ENCODE measurements at places on chromosomes 6 and 20. TPM values are rescaled to one million over a fixed set of nuclear protein-coding genes. Genes with fewer than 3 reads are reported as not detected.

TMEM239 gene
- not detected for total RNA-seq

POPDC3 gene
- not detected for total RNA-seq

GRCh38 chr20:5181958-5182357 is 55.1 kb downstream of the CDS2 start:
- peaks cover 5% of the 10 kb centered on the region for H3K36me3 ChIP-seq
- H3K27me3 ChIP-seq: no peaks in the 10 kb centered on the region
- DNase-seq: no peak
- peak overlapping the region; percentile 23 for H3K27ac ChIP-seq

GRCh38 chr6:54846243-54846856 is at the start of gene FAM83B:
FAM83B (plus strand) TSS chr6:54846771; CDS start chr6:54870247, 23,476 bp downstream.
- no peaks in the 10 kb centered on the region for H3K4me1 ChIP-seq
- H3K27ac ChIP-seq: peak within 1 kb of the TSS; percentile 87
- H3K27me3 ChIP-seq: peaks cover 14% of the 10 kb centered on the region

DNA sequence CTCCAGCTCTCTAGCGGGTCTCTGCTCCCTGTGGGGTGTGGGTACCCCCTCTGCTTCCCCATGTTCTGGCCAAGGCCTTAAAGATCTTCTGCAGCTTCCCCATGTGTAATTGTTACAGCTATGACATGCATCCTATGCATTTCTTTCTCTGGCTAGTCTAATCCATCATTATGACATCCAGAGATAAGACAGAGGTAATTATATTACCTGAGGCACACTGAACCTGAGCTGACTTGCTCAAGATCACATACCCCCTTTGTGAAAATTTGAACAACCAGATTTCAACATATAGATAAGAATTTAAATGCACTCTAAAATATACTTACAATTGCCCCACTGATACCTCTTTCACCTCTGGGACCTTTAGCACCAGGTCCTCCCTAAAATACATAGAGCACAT is 102.4 kb downstream of the COL12A1 start:
- H3K36me3 ChIP-seq: peaks cover 4% of the 10 kb centered on the region
- H3K27me3 ChIP-seq: no peaks in the 10 kb centered on the region
- H3K4me1 ChIP-seq: peaks cover 7% of the 10 kb centered on the region
- DNase-seq: no peak
- no peak overlapping the region for H3K27ac ChIP-seq
- H3K4me3 ChIP-seq: no peak overlapping the region

APCDD1L gene
- total RNA-seq: 0.16 TPM

- peak overlapping the region; percentile 87 for H3K4me3 ChIP-seq
- peak overlapping the region; percentile 81 for H3K27ac ChIP-seq
- H3K4me1 ChIP-seq: peaks cover 8% of the 10 kb centered on the region
- DNase-seq: no peak
- no peaks in the 10 kb centered on the region for H3K27me3 ChIP-seq
Observed at GRCh38 chr6:97282238-97282725, 734 bp downstream of the MMS22L start.

DNA sequence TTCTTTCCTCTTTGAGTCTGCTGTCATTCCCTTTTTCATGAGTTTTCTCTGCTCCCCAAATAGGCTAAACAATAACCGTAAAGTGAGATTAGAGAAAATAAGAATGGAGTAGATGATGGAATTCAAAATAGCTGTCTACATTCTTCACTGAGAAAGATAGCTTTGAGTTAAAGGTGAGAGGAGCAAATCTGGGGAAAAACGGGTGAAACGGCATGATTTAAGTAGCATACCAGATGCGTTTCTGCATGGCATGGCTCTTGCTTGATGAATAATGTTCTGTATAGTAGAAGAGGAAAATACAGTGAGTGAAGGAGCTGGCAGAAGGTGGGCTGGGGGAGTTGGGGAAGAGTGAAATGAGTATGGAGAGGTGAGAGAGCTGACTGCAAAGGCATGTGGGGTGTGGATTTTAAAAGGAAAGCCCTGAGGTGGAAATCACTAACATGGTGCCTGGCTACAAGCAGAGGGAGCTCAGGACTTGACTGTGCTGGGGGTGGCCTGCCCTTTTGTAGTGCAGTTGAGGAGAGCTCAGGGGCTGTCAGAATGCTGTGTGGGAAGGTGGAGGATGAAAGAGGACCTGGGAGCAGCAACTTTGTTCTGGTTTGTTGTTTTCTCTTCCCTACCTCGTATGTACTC is 8.8 kb downstream of the BICRAL start:
- H3K4me1 ChIP-seq: peaks cover 57% of the 10 kb centered on the region
- DNase-seq: no peak
- peak overlapping the region; percentile 67 for H3K27ac ChIP-seq
- H3K27me3 ChIP-seq: no peaks in the 10 kb centered on the region
- H3K4me3 ChIP-seq: no peak overlapping the region
- H3K36me3 ChIP-seq: no peaks in the 10 kb centered on the region

- H3K27ac ChIP-seq: no peak overlapping the region
- no peak overlapping the region for H3K4me3 ChIP-seq
- peaks cover 12% of the 10 kb centered on the region for H3K4me1 ChIP-seq
- H3K36me3 ChIP-seq: no peaks in the 10 kb centered on the region
Observed at GRCh38 chr6:41470029-41470330, 76.2 kb upstream of the FOXP4 start.

GRCh38 chr20:19121463-19121862 is 91.0 kb upstream of the SLC24A3 start:
- H3K27me3 ChIP-seq: no peaks in the 10 kb centered on the region
- H3K36me3 ChIP-seq: no peaks in the 10 kb centered on the region
- peaks cover 11% of the 10 kb centered on the region for H3K4me1 ChIP-seq
- DNase-seq: peak; percentile 45
- H3K4me3 ChIP-seq: no peak overlapping the region
- H3K27ac ChIP-seq: peak overlapping the region; percentile 57

GRCh38 chr6:135686784-135687301 is 164.7 kb upstream of the PDE7B start:
- no peaks in the 10 kb centered on the region for H3K36me3 ChIP-seq
- H3K27ac ChIP-seq: no peak overlapping the region
- no peak for DNase-seq
- no peaks in the 10 kb centered on the region for H3K27me3 ChIP-seq
- H3K4me3 ChIP-seq: no peak overlapping the region
- no peaks in the 10 kb centered on the region for H3K4me1 ChIP-seq

DNA sequence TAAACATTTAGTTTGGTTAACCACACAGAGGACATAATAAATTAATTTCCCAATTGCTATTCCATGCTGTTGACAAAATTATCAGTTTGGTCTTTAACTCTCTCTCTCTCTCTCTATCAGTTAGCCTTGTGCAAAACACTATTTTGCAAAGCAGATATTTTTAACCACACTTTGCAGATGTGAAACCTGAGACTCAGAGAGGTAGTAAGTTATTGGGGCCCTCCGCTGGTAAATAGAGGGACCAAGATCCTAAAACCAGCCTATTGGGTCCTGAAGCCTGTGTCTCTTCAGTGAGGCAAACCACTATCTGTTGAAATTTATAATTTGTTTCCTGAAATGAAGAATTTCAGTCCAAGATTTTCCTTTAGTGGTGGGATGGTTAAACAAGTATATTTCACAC is 231.0 kb downstream of the SOD2 start:
- H3K27ac ChIP-seq: no peak overlapping the region
- no peak overlapping the region for H3K4me3 ChIP-seq
- no peaks in the 10 kb centered on the region for H3K4me1 ChIP-seq
- H3K27me3 ChIP-seq: no peaks in the 10 kb centered on the region
- no peak for DNase-seq
- H3K36me3 ChIP-seq: no peaks in the 10 kb centered on the region

DNA sequence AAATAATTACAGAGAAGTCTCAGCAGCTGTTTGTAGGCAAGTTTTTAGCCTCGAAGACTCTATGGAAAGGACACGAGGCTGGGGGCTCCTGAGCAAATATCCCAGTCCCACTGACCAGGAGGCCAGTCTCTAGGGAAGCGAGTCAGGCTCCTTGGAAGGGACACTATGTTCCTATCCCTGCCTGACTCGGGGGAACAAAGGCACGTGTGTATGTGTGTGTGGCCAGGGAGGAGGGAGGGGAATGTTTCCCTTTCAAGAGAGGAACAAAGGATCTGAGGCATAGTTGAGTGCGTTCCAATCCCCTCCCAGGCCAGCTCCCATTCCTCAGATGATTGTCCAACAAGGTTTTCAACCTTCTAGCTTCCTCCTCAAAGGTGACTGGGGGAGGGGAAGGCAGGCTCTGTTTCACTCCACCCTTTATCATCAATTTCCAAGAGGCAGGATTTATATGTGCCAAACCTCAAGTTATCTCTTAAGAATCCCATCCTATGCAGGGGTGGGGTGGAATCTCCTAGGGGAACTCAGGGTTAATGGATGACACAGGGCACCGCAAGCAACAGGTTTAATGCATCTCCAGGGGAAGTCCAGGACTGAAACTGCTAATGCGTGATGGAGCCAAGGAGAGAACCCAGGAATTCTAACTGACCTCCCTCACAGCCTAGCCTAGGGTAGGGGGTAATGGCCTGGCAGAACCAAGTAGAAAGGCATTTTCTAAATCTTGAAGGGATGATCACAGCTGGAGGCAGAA is 9.9 kb downstream of the BCL2L1 start:
- H3K36me3 ChIP-seq: no peaks in the 10 kb centered on the region
- H3K27me3 ChIP-seq: no peaks in the 10 kb centered on the region
- peak; percentile 82 for DNase-seq
- peaks cover 76% of the 10 kb centered on the region for H3K4me1 ChIP-seq
- peak overlapping the region; percentile 98 for H3K27ac ChIP-seq
- no peak overlapping the region for H3K4me3 ChIP-seq

TCF15 gene
- not detected for total RNA-seq

DNA sequence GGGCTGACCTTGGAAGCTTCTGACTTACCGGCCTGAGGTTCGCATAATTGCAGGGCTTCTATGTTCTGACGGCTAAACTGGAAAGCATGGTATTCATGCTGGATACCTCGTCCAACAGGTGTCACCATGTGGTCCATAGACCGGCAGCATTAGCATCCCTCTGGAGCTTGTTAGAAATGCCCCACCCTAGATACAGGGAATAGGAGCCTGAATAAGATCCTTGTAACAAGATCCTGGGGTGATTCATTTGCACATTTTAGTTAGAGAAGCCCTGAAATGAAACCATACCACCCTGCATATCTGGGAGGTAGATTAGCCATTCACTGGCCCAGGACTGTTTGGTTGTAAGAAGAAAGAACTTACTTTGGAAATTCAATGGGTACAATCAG is 77.7 kb downstream of the TMEM170B start:
- peak overlapping the region; percentile 39 for H3K27ac ChIP-seq
- H3K36me3 ChIP-seq: no peaks in the 10 kb centered on the region
- no peak for DNase-seq
- H3K4me1 ChIP-seq: no peaks in the 10 kb centered on the region
- H3K27me3 ChIP-seq: no peaks in the 10 kb centered on the region

IL20RA gene
- 12.9 TPM for total RNA-seq

- H3K36me3 ChIP-seq: no peaks in the 10 kb centered on the region
- H3K4me1 ChIP-seq: no peaks in the 10 kb centered on the region
- H3K27me3 ChIP-seq: no peaks in the 10 kb centered on the region
- no peak for DNase-seq
- no peak overlapping the region for H3K4me3 ChIP-seq
Observed at GRCh38 chr6:12090714-12091113, 78.6 kb downstream of the HIVEP1 start.

DNA sequence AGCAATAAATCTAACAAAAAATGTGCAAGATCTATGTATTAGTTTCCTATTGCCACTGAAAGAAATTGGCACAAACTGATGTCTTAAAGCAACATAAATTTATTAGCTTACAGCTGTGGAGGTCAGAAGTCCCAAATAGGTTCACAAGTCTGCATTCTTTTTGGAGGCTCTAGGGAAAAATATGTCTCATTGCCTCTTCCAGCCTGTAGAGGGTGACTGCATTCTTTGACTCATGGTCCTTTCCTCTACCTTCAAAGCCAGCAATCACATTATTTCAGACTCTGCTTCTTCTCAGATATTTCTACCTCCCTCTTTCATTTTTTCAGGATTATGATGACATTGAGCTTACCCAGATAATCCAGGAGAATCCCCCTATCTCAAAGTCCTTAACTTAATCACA is 1531.1 kb downstream of the KHDRBS2 start:
- no peak overlapping the region for H3K4me3 ChIP-seq
- no peaks in the 10 kb centered on the region for H3K4me1 ChIP-seq
- no peaks in the 10 kb centered on the region for H3K27me3 ChIP-seq
- H3K36me3 ChIP-seq: no peaks in the 10 kb centered on the region
- no peak overlapping the region for H3K27ac ChIP-seq

DNA sequence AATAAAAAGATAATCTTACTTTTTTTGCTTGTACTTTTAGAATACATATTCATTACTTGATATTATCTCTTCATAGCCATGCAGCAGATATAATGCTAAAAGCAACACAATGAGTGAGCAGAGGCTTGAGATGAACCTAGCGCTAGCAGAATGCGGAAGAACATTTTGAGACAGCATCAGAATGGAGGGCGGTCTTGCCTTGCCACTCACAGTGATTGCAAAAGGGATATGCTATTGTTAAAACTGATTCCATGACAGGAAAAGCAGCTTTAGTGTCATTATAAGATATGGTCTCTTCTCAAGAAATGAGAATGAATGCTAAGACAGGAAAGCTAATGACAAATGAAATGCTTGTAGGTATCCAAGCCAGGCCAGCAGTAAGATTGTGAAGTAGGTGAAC is 200.0 kb upstream of the GJE1 start:
- no peak overlapping the region for H3K27ac ChIP-seq
- H3K4me3 ChIP-seq: no peak overlapping the region
- no peaks in the 10 kb centered on the region for H3K4me1 ChIP-seq
- no peaks in the 10 kb centered on the region for H3K27me3 ChIP-seq
- DNase-seq: no peak

- H3K4me1 ChIP-seq: no peaks in the 10 kb centered on the region
- no peak for DNase-seq
- no peak overlapping the region for H3K27ac ChIP-seq
- H3K27me3 ChIP-seq: no peaks in the 10 kb centered on the region
Observed at GRCh38 chr6:4844108-4844507, 67.9 kb downstream of the CDYL start.

- H3K36me3 ChIP-seq: no peaks in the 10 kb centered on the region
- DNase-seq: no peak
- no peaks in the 10 kb centered on the region for H3K4me1 ChIP-seq
- no peak overlapping the region for H3K27ac ChIP-seq
- no peaks in the 10 kb centered on the region for H3K27me3 ChIP-seq
Observed at GRCh38 chr6:45192556-45192955, 135.6 kb upstream of the RUNX2 start.

DNA sequence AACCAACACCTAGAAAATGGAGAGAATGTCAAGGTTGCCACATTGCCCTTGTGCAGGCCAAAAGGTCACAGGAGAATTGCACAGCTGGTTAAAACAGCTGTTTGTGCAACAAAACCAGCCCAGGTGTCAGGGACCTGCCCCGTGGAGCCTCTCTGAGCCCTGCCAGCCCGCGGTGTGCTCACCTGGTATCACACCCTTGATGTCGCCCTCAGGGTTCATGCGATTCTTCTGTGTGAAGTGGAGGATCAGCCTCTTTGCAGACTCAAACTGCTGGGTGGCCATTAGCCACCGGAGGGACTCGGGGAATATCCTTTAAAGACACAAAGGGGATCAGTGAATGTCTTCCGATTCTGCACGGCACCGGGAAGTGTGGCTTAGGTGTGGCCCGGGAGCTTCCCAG is 39.2 kb downstream of the PSMG4 start:
- no peak for DNase-seq
- H3K27ac ChIP-seq: no peak overlapping the region
- no peaks in the 10 kb centered on the region for H3K36me3 ChIP-seq
- no peaks in the 10 kb centered on the region for H3K4me1 ChIP-seq
- H3K27me3 ChIP-seq: no peaks in the 10 kb centered on the region

GRCh38 chr6:99019381-99019780 is 71.6 kb upstream of the FBXL4 start:
- H3K27ac ChIP-seq: no peak overlapping the region
- H3K27me3 ChIP-seq: no peaks in the 10 kb centered on the region
- no peak for DNase-seq
- no peaks in the 10 kb centered on the region for H3K36me3 ChIP-seq

CCDC167 gene
- total RNA-seq: not detected

NRN1 gene
- 1.2 TPM for total RNA-seq

Measured in transverse colon (tissue), 4 donors.